Bronchial epithelial cell (primary cell): ENCODE measurements at places on chromosomes 1 and 21. TPM values are rescaled to one million over a fixed set of nuclear protein-coding genes. Genes with fewer than 3 reads are reported as not detected.
A peak's percentile ranks its signal among the peaks of the same experiment; 100 is the strongest.

GRCh38 chr1:116887212-116887611, 22.5 kb upstream of the PTGFRN start:
- DNase-seq = peak; percentile 55

DNA sequence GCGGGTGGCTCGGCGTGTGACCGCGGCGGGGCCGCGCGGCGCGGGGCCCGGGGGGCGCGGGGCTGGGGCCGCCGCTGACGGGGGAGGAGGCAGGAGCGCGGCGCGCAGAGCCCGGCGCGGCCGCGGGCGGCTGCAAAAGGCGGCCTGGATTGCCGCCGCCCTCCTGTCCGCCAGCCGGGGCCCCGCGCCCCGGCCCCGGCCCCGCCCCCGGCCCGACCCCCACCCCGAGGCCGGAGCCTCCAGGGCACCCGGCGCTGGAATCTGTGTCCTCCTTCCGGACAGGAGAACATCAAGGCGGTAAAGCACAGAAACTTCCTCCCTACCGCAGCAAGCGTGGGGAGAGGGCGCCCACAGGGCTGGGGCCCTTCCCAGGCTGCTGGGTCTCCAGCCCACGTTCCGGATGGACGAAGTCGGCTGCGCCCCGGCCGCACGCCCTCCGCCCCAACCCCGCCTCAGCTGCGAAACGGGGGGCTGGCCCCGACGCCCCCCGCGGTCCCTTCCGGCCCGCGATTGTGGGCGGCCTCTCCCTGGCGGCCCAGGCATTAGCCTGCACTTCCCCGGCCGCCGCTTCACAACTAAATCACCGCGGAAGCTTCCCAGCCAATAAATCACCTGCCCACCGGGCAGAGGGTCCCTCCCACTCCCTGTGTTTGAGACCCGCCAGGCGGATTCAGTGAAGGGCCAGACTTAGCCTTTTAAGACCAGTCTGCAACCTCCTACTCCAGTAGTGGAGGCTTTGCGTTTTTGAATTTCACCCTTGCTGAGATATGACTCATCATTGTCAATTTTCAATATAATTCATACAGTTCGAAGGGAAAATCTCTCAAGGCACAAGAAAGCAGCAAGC, 106.0 kb downstream of the SLC45A1 start:
- DNase-seq = peak; percentile 58

GRCh38 chr21:42146273-42146805, 72.6 kb upstream of the ABCG1 start:
- DNase-seq = no peak

GRCh38 chr1:37994886-37995566, 5.2 kb upstream of the SF3A3 start:
- no peak for DNase-seq

GRCh38 chr1:201269900-201270410, 13.4 kb upstream of the PKP1 start:
- DNase-seq = no peak

- DNase-seq = no peak
Measured at GRCh38 chr1:45205011-45205909, 1.1 kb downstream of the ZSWIM5 start.

DNA sequence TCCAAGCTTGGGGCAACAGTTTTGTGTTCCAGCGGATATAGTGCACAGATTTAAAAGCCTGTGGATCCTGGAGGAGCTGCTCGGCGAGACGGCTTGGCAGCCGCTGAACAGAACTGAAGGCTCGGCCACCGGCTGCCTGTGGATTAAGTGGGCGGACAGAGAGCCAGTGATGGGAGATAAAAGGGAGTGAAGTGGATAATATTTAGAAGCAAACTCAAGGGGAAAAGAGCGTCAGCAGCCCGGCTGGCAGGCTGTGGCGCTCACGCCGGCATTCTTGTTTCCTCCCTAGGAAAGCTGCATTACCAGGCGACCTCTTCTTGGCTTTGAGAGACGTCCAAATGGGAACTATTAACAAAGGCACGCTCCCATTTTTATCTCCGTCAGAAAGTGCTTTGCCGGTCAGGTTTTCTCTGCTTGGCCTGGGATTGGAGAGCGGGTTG, 10.4 kb downstream of the TRABD2B start:
- no peak for DNase-seq

The FAM131C gene
- total RNA-seq = 0.53 and 0.77 TPM in 2 replicates

DNA sequence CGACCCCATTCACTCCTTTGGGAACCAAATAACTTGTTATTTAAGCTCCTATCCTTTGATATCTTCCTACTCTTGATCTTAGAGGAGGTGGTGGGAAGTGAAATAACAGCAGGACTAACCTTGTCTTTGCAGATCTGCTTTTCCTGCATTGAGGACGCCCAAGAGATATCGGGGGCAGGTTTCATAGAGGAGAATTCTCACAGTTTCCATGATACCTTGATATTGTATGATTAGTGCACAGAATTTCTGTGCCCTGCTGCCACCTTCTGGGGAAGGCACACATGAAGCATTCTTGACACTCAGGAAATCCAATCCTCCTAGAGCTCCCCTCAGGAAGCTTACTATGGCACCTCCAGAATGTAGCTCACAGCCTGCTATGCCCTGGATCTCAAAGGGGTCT, 1.6 kb downstream of the CD1B start:
- peak; percentile 17 for DNase-seq

The UBE2J2 gene
- total RNA-seq = 41.3 and 41.5 TPM in 2 replicates

The RNF223 gene
- 9.0 and 14.6 TPM in 2 replicates for total RNA-seq

DNA sequence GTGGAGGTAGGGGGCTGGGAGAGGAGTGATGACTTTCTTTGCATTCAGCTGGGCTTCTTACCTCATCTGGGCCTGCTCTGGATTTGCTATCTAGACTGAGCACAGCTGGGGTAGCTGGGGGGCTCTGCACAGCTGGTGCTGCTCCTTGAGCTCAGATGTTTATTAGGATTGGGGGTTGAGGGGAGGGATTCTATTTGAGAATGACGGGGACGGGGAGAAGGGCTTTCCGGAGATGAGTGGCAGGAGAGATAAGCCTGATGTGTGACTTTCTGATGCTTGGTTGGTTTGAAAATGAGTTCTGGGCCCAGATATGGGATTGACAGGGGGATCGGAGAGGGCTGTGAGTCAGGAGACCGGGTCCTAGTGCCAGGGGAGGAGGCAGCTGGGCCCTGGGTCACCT, 146.1 kb upstream of the CSF3R start:
- no peak for DNase-seq
